ENCODE measurements at places on chromosomes 12 and 14.
A peak's percentile ranks its signal among the peaks of the same experiment; 100 is the strongest.

DNA sequence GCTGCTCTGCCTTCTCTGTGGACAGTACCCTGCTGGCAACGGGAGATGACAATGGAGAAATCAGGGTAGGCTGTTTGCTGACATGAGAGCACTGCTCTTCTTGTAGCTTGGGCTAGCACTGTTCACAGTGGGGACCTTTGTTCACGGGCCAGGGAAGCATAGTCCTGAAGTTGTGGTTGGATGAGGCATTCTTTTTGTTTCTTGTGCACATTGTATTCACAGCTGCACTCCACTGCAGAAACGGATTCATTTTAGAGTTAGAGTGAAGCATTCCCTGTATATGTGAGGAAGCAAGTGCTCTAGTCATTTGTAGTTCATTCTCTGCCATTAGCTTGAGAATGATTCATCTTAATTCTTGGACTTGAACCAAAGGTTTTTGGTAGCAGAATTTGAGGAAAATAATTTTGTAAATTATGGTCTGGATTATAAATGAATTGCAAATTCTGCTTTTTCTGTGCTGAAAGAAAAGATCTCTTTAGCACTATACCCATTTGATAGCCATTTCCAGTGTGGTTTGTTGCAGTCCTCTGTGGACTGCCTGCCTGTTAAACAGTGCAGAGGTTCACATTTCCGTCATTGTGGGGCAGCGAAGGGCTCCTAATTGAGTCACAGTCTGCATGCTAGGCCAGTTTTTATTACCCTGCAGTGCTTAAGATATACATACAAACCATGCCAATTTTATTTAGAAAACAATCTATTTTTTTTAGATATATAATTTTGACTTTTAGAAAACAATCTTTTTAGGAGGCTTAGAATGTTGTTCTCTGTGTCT lies 80.6 kb downstream of the APAF1 start:
- no peak for DNase-seq

- no peak for DNase-seq
Observed at GRCh38 chr14:80850197-80850814, 91.2 kb downstream of the CEP128 start.

GRCh38 chr12:45994736-45995135 lies 4.4 kb upstream of the SCAF11 start:
- no peak for DNase-seq

GRCh38 chr12:53838978-53839377 lies 87.2 kb upstream of the CISTR start:
- DNase-seq, result no peak

- DNase-seq, result no peak
Observed at GRCh38 chr14:103223818-103224352, 100.6 kb downstream of the TNFAIP2 start.

DNA sequence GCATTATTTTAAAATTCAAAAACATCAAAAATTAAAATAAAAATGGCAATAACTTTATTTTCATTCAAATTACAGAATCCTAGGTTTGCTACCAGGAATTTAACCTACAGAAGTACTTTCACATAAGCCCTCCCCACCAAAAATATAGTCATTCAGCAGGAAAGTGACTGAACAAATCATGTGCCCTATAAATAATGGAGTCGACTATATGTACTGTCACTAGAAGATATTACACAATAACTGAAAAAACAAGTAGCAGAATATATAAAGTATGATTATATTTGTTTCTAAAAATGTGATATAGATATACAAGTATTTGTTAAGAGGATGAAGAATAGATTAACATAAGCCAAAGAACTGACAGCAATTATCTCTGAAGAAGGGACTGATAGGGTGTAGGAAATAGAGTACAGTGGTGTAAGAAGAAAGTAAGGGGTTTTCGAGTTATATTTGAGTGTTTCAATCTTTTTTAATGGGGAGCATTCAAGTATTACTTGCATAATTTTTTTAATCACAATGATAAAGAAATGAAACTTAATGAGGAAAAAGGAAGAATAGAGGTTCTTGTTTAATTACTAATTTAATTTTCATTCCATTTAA lies 7.9 kb downstream of the C2CD5 start:
- no peak for DNase-seq

DNA sequence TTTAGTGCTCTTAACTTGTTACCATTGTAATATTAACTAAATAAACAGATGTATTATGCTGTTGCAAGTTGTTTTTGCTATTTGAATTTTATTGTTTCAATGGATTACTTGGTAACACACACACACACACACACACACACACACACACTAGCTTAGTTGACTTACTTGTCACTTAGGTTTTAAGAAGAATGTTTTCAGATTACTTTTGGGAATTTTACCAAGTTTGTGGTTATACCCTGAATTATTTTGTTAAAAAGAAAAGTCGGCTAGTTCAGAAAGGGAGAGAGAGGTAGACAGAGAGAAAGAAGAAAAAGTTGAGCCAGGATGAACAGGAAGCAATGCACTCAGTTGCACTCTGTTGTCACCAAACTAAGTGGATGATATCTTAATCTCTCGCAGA lies 5.3 kb downstream of the SSTR1 start:
- no peak for DNase-seq

- DNase-seq, result no peak
Observed at GRCh38 chr12:132111654-132112304, 32.3 kb downstream of the DDX51 start.

DNA sequence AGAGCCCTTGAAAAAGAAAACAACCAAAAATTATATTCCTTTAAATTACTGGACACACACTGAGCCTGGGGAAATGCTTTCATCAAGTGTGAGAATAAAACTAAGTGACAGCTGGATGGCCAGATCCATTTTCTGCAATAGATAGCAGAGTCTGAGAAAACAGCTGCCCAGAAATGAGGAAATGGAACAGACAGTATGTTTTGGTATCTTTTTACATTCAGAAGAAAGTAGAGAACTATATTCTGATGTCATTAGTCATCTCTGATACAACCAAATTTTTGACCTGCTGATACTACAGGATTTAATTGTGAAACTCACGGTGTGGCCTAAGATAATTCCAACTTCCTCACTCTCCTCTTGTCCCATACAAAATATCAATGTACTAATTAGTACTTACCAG lies 78.2 kb downstream of the HMGA2 start:
- DNase-seq, result peak; percentile 24

GRCh38 chr12:51938726-51939125 lies 12.8 kb upstream of the ACVR1B start:
- DNase-seq, result no peak

DNA sequence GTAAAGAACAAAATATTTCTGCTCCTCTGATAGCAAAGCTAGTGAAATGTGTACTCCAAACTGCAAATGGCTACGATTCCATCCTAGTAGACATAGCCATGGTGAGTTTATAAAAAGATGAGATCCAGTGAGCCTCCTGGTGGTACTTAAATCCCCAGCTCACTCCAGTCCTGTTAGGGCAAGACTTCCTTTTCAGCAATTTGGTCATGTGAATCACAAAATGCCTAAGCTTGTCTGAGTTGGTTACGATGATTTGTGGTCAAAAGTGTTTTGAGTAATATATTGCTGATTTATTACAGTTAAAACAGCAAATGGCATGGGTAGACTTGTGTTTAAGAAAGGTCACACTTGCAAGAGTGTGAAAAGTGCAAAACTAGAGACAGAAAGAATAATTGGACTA lies 102.7 kb upstream of the NAV3 start:
- no peak for DNase-seq

DNA sequence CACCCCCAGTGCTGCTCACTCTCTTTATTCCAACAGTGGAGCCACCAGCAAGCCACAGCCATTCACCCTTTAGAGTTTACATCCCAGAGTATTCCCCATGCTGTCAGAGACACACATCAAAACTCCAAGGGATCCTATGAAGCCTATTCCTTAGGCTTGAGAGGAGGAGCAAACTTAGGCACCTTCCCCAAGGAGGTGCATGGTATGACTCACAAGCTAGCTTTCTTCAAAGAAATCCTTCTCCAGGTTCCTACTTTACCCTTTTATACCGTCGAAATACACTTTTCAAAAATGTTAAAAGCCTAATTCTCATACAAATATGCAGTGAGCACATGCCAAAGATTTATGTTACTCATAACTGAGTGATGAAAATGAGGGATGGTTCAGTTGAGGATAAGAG lies 175.4 kb downstream of the ETNK1 start:
- DNase-seq, result no peak

DNA sequence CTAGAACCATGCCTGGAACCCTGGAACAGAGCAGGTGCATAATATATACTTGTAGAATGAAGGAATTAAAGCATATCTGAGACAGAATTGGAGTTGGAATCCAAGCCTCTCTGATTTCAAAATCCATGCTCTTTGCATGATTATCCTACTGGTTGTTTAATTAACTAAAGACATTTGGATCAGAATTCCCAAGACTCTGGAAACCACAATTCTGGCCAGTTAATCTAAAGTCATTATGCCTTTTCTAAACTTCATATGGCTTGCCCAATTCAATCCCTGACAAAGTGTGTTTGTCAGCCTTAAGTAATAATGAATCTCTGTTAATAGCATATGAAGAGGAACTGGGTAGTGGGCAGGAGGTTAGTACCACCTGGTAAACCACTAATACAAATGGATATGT lies 422.6 kb downstream of the ATP23 start:
- no peak for DNase-seq

GRCh38 chr12:15001733-15002382 lies 29.0 kb downstream of the PDE6H start:
- DNase-seq, result no peak

- DNase-seq, result no peak
Observed at GRCh38 chr14:104428333-104428851, 151.2 kb upstream of the C14orf180 start.

GRCh38 chr12:24487606-24488005 lies 461.3 kb downstream of the BCAT1 start:
- no peak for DNase-seq

- no peak for DNase-seq
Observed at GRCh38 chr14:72247896-72248465, 315.8 kb downstream of the RGS6 start.

DNA sequence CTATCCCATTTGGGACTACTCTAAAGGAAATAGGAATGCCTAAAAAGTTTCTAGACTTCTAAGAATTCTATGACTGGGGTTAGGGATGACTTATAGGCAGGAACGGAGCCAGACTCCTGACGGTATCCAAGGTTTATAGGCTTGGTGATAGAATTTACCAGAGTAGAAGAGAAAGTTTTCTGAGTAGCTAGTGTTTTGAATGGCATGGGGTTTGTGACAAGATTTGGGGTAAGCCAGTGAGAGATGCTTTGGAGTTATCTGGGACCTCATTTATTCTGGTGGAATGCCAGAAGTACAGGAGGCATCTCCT lies 444.6 kb downstream of the RAD51B start:
- no peak for DNase-seq

DNA sequence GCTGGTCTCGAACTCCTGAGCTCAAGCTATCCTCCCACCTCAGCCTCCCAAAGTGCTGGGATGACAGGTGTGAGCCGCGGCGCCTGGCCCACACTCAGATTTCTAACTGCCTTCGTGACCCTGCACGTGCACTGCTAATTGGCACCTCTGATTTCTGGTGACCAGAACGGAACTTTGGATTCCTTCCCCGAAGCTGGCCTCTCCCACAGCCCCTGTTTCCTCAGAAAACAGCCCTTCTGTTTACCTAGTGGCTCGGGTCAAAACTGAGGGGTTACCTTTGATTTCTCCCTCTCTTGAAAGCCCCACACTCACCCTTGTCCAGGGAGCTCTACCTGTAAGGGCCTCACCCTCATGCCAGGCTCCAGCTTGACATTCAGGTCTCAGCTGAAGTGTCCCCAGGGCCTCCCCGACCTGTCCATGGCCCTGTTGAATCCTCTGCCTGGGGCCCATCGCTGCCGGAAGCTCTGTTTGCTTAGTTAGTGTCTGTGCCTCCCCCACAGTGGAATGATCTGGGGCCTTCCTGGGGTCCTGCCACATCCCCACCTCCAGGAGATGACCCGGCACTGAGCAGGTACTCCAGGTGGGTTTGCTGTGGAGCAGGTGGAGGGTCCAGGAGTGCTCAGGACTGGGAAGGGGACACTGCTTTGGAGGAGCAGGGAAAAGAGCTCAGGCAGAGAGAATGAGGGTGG lies 24.4 kb upstream of the FAM181A start:
- DNase-seq, result no peak

DNA sequence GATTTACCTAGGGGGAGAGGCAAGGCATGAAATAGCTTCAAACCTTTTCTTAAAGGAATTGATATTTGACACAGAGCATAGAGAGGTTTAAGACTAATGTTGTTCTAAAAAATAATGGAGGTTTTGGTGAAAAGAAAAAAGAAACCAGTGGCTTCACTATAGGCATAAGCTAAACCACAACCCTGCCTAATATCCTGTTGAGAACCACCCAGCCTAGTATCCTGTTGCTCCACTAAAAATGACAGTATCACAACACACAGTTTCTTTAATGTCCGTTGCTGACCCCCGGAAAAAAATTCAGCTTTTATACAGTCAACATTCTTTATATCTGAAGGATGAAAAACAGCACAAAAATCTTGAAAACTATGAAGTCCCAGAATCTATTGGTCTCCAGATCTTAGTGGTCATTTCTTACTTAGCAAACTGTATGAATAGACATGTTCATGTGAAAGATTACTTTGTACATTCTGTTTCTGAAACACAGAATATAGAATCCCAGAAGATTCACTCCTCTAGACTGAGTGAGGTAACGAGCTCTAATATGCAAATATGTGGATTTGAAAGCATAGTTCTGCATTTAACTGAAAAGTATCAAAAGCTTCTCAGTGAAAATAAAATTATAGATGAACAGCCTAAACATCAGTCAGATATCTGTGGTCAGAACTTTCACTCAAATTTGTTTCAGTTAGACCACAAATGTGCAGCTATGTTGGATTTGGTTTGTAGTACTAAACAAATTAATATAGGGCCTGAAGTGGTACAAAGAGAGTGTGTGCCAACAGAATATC lies 40.5 kb downstream of the GALC start:
- DNase-seq, result no peak

DNA sequence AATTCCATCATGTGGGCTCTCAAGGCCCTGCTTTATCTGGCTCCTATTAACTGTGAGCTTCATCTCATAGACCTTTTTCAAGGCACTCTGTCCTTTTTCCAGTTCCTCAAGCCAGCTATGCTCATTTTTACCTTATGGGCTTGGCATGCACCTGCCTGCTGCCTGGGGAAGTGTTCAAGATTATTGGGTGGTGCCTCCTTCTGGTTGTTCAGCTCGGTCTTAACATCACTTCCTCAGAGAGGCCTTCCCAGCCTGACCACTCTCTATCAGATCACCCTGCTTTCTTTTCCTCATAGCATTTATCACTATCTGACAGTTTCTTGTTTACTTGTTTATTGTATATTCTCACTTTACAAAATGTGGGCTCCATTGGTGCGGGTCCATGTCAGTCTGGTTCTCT lies 141.3 kb downstream of the PTPRR start:
- no peak for DNase-seq

All from GM12864 (cell line).